ENCODE measurements at places on chromosomes 7 and 10.
A peak's percentile ranks its signal among the peaks of the same experiment; 100 is the strongest.

- no peak for DNase-seq
Observed at GRCh38 chr7:51456-52068, 140.8 kb upstream of the FAM20C start.

DNA sequence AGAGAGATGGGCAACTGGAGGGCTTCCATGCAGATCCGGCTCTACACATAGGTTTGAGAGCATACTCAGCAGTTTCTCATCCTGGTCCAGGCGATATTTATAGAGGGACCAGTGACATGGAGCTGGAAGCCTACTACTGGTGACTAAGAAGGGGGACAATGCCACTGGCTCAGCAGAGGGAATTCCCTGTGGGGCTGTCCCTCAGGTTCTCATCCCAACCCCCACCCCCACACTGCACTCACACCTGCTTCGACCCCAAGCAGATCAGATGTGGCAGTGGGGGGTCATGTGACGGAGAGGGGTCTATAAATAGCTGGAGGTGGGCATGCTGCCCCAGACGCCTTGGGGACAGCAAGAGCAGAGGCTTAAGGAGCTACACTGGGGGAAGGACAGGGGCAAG, at the start of gene CLCN1:
Gene CLCN1, plus strand, starts transcription at position 336 of the 400 bp plus-strand sequence. CDS start 102 bp downstream, outside the sequence.
- no peak for DNase-seq

DNA sequence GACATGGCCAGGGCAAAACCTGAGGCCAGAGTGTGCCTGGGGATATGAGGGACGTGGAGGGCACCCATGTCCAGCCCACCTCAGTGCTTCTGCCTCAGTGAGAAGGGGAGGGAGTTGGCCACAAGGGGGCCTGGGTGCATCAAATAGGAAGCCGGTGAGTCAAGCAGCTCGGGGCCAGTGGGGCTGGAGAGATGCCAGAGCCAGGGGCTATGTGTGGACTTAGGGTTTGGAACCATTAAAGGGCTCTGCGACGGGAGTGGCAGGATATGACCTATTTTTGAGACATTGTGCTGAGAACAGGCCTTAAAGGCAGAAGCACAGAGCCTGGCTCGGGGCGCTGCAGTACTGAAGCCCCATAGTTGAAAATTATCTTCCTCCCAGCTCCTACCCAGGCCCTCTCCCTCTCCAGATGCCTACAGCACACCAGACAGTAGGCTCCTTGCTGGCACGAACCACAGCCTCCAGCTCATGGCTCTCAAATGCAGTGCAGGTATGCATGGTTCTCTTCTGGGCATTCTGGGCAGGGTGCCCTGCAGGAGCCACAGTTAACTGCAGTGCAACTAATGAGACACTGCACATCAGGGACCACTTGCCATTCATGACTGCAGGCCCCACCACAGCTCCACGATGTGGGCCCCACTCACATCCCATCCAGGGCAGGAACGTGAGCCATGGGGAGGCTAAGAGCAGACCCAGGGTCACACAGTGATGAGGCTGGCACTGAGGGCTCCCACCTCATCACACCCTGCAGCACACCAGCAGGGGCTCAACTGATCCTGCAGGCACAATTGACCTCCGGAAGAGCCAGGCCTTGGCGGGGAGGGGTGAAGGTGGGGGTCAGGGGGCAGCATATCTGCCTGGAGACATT, 7.2 kb upstream of the PGAM2 start:
- DNase-seq, result peak; percentile 44

DNA sequence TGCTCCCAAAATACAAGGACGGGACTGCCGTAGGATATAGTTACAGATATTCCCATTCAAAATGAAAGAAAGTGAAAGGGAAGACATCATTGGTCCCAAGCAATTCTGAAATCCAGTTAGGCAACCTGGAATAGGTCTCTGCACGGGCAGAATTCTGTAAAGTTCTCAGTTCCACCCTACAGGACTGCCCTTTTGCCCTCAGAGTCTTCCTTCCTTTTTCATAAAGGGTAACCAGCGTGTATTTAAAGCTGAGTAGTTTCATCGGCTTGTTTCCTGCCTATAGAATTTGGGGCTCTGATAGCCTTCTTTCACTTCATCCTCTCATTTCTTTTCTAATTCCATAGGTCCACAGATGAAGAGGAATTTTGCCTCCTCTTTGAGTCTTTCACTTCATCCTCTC, 20.0 kb downstream of the COPG2 start:
- DNase-seq, result no peak

DNA sequence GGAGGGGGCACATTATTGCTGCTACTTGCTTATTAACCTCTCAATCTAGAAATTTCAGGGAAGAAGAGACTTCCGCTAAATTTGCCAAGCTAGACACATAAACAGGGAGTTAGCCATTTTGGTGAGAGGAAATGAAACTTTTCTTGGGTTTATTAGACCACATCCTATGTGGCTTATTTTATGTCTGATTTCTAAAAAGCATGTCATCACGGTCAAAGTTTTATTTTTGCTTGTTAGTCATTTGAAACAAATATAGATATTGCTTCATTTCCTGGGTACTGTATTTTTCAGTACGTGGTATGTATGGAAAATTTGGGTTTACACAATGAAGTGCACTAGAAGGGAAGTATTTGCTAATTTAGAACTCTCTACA, 144.1 kb downstream of the TCF7L2 start:
- no peak for DNase-seq

GRCh38 chr7:25804154-25804553, 347.8 kb upstream of the NFE2L3 start:
- no peak for DNase-seq

DNA sequence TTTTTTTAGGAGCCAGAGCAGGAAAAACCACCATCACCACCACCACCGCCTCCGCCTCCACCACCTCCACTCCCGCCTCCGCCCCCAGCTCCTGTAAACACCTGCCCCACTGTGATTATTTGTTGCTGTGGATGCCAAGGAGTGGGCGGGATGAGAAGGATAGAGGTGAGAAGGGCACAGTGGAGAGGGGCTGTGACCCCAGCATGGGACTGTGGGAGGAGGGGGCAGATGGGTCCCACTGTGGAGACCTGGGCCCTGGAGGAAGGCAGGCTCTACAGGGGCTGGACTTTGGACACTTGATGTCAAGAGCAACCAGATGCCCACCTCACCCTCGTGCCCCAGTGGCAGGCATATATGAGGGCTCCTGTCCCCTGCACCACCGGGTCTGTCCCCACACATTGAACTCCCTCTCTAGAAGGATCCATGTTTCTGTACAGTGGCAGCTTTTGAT, 24.7 kb downstream of the ANTXRL start:
- DNase-seq, result no peak

DNA sequence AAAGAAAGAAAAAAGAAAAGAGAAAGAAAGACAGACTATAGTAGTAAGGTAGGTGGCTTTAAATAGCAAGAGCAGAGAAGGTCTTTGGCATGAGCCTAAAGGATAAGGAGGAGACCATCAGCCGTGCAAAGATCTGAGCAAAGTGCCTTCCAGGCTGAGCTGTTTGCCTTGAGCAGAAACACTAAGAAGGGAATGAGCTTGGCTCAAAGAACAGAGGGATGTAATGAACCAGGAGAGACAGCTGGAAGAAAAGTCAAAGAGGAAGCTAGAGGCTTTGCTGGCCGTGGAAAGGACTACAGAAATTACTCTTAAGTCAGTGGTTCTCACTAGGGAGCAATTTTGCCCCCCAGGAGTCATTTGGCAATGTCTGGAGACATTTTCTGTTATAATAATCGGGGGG, 228.6 kb downstream of the FGFR2 start:
- no peak for DNase-seq

- no peak for DNase-seq
Observed at GRCh38 chr7:22425361-22425760, 68.4 kb upstream of the RAPGEF5 start.

- DNase-seq, result no peak
Observed at GRCh38 chr7:11077816-11078215, 104.1 kb downstream of the PHF14 start.

DNA sequence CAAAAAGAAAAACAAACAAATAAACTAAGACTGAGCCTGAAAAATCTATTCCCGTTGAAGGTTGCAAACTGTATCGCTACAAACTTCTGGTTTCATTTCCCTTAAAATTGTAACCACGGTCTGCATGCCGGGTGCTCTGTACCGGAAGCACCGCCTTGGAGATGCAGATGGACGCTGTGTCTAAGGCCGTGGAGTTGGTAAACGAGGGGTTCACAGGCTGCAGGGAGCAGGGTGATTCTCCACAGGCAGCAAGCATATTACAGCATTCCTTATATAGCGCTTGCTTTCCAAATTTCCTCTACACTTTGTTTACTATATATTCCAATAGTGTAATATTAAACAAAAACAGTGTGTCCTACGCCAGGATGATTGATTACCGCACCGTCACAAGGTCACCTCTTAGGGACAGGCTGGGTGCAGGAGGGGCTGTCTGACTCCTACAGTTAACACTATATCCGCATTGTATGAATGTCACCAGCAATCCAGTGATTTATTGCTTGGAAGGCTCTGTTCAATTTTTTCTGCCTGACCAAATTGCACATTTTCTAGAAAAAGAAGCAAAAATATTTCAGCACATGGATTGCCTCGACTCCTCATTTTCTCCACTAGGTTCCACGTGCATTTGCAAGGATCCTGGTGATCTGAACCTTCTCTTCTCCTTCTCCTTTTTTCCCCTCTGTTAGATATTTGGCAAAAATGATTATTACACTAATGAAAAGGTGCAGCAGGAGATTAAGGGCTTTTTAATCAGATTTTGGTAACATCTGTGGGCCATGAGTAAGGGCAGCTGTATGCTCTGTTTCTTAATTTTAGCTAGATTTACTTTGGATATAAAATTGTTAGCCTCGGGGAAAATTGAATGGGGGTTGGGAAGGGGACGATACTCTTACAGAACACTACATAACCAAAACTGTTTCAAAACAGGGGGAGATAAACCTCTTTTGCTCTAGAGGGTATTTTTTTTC, 325.8 kb upstream of the MGMT start:
- no peak for DNase-seq

GRCh38 chr7:106059556-106059955, 52.6 kb downstream of the SYPL1 start:
- no peak for DNase-seq

- no peak for DNase-seq
Observed at GRCh38 chr7:155222573-155222972, 75.1 kb upstream of the INSIG1 start.

DNA sequence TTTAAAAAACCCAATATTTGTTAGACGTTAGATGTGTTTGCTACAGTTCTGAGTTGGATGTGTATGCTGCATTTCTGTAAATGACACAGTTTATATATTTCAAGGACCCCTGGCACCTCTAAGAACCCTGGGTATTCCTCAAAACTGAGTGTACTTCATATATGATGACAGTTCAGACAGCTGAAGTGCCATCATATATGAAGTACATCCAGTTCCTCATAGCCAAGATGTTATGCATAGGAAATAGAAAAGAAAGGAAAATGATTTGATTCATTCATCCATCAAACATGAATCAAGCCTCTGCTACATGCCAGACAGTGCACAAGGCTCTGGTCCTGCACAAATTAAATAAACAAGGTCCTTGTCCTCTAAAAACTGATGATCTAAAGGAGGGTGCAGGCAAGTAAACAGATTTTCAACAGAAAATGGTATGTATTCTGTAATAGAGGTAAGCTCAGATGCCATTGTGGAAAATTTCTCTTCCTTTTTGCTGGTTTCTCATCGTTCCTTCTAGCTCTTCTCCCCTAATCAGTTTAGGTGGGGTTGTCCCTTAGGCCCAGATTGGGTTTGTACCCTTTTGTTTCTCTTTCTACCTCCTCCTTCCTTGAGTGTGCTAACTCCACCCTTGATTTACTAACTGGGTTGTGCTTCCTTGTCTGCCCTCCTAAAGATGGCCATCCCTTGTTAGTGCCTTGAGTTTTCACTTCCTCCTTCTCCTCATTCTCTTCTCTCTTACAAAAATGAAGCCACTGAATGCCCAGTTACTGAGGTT, 25.3 kb upstream of the SMIM30 start:
- DNase-seq, result no peak

GRCh38 chr10:103761075-103761920, 94.1 kb downstream of the SH3PXD2A start:
- no peak for DNase-seq

DNA sequence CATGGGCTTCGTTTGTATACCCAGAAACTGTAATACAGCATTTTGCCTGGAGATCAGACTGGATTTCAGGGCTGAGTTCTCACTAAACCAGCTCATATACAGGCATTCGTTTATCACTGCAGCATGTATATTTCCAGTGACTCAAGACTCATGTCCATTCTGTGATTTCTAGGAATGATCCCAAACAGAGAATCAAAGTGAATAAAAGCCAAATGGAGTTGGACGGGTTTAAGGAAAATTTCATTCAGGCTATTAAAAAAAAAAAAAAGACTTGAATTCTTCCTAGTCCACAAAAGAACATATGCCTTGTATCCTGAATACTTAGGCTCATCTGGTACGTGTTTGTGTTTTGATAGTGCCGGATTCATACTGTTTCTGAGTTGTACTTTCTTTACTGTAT, 46.8 kb downstream of the TET1 start:
- no peak for DNase-seq

DNA sequence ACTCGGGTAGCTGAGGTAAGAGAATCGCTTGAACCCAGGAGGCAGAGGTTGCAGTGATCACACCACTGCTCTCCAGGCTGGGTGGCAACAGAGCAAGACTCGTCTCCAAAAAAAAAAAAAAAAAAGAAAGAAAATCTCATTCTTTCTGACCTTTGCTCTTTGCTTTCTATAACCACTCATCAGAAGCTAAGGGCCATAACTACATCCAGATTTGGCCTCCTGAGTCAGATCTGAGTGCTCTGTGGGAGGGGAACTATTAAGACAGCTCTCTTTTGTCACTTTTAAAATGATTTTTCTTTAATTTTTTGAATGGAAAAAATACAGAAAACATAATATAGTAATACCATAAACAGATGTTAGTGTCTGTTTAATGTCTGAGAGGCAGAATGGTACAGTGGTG, 210.1 kb downstream of the KIAA1217 start:
- no peak for DNase-seq

DNA sequence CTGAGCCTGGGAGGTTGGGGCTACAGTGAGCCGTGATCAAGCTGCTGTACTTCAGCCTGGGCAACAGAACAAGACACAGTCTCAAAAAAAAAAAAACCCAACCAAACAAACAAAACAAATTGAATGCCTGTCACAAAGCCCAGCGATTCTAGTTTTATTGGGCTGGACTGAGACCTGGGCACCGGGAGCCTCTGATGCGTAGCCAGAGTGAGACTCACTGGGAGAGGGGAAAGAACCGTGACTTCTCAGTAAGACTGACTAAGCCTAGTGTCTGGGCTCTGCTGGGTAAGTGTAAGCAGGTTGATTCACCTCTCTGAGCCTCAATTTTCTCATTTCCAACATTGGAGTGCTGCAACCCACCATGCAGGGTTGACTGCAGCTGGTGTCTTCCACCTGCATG, 10.1 kb upstream of the LEP start:
- DNase-seq, result no peak

DNA sequence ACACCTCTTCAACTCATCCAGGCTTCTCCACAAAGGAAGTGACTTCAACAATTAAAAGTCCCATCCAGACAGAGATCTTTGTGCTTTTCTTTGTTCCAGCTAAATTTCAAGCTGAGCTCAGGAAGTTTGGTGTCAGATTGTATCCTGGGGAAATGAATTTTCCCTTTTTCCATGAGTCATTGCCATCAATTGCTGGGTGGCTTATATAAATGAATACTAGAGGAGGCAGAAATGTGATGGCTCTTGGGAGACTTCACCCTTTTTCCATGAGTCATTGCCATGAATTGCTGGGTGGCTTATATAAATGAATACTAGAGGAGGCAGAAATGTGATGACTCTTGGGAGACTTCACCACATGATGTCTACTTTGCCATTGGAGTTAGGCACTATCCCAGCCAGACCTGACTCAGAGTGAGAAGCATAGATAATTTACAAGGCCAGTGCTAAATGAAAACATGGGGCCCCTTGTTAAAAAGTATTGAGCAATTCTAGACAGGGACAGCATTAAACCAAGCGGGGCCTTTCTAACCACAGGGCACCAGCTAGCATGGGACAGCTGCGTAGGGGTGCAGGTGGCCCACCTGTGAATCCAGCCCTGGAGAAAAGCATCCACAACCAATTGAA, 339.2 kb upstream of the PODXL start:
- no peak for DNase-seq

All from CD4-positive, alpha-beta T cell treated with Interferon gamma for 1 hour (primary cell).